Colonic mucosa (tissue), 4 donors: ENCODE measurements at places on chromosomes 2 and 18. TPM values are rescaled to one million over a fixed set of nuclear protein-coding genes. Genes with fewer than 3 reads are reported as not detected.

Gene FLACC1
- 0.32 TPM for total RNA-seq

- DNase-seq, result no peak
Measured at GRCh38 chr2:203759690-203760365, 53.4 kb downstream of the CD28 start.

Gene GPR75
- total RNA-seq, result 0.58 TPM

- no peak for DNase-seq
Measured at GRCh38 chr2:115057473-115057872, 615.0 kb downstream of the DPP10 start.

GRCh38 chr2:145095641-145096435, 575.9 kb upstream of the ZEB2 start:
- DNase-seq, result no peak

GRCh38 chr2:30732876-30733275, 74.4 kb downstream of the CAPN13 start:
- DNase-seq, result no peak

Gene TYMS
- 131 TPM for total RNA-seq

GRCh38 chr2:69721022-69721421, 20.9 kb upstream of the ANXA4 start:
- no peak for DNase-seq

Gene TUBA3E
- not detected for total RNA-seq

Gene MAP2
- total RNA-seq, result 0.84 TPM

Gene TRIB2
- total RNA-seq, result 3.7 TPM

Gene FSIP2
- 5.9 TPM for total RNA-seq

Gene MARCHF4
- 0.58 TPM for total RNA-seq

GRCh38 chr2:229163893-229164292, 107.2 kb downstream of the PID1 start:
- no peak for DNase-seq

DNA sequence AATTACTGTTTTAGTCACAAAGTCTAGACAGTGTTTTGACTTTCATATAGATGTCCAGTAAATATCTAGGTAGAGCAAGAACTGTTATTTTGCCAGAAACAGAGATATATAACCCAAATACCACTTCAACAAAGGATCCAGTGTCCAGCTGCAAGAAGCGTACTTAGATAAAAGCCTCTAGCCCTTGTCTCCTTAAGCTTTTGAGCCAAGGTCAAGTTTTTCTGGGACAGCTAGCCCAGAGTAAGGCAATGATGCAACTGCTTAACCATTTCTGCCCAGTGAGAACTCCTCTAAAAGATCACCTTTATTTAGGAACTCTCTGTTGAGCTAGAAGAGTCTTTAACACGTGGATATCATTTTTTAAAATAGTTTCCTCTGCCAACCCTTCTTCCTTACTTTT, 1424.9 kb upstream of the NXPH2 start:
- no peak for DNase-seq

Gene ZNF396
- total RNA-seq, result 3.2 TPM

Gene SCYGR4
- not detected for total RNA-seq

GRCh38 chr2:97733341-97734035, 20.1 kb downstream of the ZAP70 start:
- DNase-seq, result no peak

- DNase-seq, result no peak
Measured at GRCh38 chr2:3661149-3661660, 3.2 kb downstream of the ALLC start.

Gene COL6A3
- total RNA-seq, result 80.9 TPM

DNA sequence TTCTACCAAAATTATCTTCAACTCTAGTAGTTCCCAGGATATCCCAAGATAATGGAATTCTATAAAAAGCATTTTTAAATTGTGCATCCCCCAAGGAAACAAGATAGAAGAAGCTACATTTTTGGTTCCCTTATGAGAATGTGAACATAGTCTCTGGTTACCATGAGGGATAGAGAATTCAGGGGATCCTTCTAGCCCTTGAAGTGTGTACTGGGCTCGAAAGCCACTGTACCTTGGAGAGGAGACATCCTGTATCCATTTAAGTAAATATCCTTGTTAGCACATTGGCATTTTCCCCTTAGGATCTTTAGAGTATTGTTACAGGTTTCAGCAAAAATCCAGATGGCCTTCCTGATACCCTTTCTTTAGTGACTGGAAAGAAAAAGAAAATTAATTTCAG, 228.5 kb downstream of the RTP5 start:
- DNase-seq, result no peak

DNA sequence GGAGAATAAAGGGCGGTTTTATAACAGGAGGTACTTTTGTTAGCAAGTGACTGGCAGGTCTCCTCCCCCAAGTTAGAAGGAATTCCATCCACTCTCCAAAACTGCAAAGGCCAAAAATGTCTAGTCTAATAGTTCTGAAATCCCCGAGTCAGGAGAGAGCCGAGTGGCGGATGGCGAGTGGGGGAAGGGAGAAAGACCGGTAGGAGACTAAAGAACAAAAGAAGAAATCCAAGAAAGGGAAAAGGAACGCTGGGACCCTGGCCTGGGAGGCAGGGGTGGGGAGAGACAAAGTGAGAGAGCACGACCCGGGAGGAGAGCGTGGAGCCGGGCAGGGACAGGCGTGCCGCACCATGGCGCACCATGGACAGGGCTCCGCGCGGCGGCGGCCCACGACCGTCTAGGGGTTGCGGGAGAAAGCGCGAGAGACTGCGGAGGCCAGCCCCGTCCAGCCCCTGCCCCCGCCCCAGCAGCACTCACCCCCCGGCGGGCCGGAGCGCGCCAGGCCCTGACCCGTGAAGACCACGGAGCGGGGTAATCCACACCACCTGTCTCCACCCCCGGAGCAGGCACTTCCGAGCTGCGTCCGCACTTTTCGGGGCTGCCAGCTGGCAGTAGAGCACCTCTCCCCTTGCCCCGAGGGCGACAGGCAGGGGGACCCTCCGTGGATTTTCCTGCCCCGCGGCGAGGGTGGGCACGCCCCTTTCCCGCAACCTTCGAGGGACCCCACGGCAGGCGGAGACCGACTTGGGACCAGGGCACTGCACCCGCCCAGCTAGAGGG, 1.6 kb downstream of the CDH2 start:
- no peak for DNase-seq

Gene OXER1
- total RNA-seq, result 3.9 TPM

GRCh38 chr2:239938651-239939486, 86.3 kb downstream of the NDUFA10 start:
- DNase-seq, result no peak

Gene DPP10
- total RNA-seq, result 6.0 TPM

Gene SP5
- 1.2 TPM for total RNA-seq
